ENCODE measurements at places on chromosomes 12 and 14.

GRCh38 chr14:25049568-25050268 is at the start of gene STXBP6:
TSS of gene STXBP6 (minus strand) at chr14:25050147. CDS start at chr14:24974818, 75,329 bp downstream.
- no peak for DNase-seq
- H3K4me3 ChIP-seq, result peak within 1 kb of the TSS; percentile 78
- H3K36me3 ChIP-seq, result no peaks in the 10 kb centered on the region
- H3K27ac ChIP-seq, result no peak within 1 kb of the TSS

DNA sequence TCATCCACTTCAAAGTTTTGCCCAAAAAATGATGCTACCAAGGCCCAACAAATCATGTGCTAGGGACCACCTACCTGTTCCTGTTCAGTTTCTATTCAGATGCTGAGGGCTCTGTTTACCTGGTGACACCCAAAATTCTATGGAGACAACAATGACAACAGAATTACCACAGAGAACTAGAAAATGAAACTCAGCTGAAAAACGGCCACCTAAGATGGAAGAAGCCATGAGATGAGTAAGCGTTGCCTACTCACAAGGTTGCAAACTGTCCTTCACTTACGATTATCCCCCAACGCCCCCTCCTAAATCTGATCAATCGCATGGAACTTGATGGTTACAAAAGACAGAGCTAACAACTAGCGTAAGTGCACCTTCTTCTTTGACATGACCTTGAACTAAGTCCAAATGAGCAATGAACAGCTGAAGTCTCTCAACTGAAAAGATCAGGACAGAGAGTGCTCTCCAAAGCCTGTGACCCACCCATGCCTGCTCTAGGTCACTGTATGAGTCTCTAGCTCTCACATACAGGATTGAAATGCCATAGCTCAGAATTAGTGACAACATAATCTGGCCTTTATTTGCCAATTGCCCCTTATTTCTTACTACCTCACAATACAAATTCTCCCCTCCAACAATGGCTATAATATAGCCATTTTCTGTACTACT is at the start of gene RNASE11:
Gene RNASE11, minus strand, starts transcription at position 513 of the 666 bp plus-strand sequence.
- no peaks in the 10 kb centered on the region for H3K36me3 ChIP-seq
- H3K27ac ChIP-seq, result no peak within 1 kb of the TSS
- H3K4me3 ChIP-seq, result no peak within 1 kb of the TSS
- H3K4me1 ChIP-seq, result no peaks in the 10 kb centered on the region

DNA sequence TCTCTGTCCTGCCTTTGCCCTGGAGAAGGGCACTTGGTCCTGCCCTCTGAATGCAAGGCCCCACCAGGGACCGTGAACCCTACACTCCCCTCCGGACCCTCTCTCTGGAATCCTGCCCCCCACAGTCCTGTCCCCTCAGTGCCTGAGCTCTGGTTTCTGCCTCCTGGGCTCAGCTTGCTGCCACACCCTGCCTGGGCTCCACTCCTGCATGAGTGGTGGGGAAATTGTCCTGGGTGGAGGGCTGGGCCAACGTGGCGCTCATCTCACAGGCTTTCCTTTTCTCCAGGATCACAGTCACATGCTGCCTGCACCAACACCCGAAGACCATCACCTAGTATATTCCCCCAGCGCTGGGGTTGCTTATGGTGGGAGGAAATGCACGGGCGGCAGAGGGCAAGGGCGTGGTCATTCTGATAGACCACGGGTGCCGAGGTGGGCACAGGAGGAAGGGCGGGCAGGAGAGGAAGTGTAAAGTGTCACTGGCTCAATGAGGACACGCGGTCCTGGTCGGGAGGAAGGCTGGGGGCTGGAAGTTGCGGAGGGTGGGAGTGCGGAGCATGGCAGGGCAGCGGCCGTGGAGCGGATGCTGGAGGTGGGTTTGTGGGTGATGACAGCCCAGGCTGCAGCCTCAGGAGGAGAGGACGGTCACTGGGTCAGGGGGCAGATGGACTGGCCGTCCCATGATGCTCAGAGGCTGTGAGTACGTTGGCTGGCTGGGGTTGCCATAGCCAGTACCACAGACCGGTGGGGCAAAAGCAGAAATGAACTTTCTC is 99.5 kb downstream of the KIF26A start:
- H3K4me3 ChIP-seq, result no peak overlapping the region
- DNase-seq, result no peak
- H3K27me3 ChIP-seq, result no peaks in the 10 kb centered on the region
- H3K27ac ChIP-seq, result no peak overlapping the region
- no peaks in the 10 kb centered on the region for H3K36me3 ChIP-seq
- no peaks in the 10 kb centered on the region for H3K4me1 ChIP-seq

DNA sequence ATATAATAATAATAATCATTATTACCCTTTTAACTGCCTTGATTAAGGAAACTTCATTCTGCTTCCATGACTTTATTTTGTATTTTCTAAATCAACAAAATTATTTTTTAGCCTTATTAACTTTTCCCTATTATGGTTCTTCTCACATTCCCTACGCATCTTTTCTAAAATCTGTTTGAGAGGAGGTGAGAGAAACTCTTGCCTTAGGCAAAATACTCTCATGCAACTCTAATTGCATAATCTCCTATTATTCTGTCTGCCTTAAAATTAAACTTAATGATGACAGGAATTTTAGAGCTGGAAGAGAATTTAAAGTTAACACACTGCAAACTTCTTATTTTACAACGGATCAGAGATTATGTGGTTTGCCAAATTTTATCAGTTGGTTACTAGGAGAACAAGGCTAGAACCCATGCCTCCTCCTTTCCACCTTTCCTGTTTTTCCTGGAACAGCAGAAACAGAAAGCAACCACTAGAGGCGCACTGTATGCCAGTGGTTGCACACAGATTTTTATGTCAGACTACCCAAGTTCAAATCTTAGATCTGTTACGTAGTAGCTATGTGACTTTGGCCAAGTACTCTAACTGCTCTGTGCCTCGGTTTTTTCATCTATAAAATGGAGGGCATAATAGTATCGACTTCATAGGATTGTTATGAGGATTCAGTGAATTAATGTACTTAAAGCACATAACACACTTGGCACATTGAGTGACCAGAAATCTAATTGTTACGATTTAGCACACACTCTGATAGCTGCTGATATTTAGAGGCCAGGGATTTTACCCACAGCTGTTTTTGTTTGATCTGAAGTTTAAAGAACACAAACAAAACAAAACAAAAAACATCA is 4.3 kb upstream of the BRMS1L start:
- no peaks in the 10 kb centered on the region for H3K36me3 ChIP-seq
- no peak overlapping the region for H3K4me3 ChIP-seq
- H3K27me3 ChIP-seq, result no peaks in the 10 kb centered on the region
- H3K4me1 ChIP-seq, result no peaks in the 10 kb centered on the region
- no peak for DNase-seq

Data from thoracic aorta (tissue), 2 donors.